ENCODE measurements at places on chromosomes 7 and 10.

- DNase-seq, result no peak
These were observed 267.0 kb downstream of the FRMD4A start for GRCh38 chr10:14063531-14064285.

DNA sequence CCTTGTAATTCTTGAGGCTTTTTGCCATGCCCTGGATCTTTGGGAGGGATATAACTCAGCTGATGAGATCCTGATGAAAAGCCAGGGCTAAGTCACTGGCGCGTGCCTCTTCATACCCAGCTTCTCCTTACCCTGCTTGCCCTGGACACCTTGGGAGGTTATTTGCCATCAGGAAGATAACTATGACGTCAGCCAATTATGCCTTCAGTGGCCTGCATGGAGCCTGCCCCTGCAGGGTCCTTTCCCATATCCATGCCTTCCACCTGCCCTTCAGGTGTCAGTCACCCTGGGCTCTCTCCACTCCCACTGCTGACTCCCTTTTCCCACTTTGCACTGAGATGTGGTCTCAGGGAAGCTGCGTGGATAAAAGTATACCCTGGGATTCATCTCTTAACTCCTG lies 520.1 kb downstream of the SORCS3 start:
- no peak for DNase-seq

DNA sequence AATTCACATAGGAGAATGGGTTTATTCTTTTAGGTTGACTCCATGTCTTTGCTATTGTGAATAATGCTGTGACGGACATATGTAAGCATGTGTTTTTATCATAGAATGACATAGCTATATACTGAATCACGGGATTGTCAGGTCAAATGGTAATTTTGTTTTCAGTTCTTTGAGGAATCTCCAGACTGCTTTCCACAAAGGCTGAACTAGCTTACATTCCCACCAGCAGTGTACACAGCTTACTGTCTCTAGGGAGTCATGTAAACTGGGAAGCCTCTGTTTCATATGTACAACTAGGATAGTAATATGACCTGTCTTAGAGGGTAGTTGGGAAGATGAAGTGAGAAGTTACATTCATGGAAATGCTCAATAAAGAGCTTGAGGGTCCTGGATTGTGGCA lies 6.8 kb upstream of the C10orf120 start:
- no peak for DNase-seq

DNA sequence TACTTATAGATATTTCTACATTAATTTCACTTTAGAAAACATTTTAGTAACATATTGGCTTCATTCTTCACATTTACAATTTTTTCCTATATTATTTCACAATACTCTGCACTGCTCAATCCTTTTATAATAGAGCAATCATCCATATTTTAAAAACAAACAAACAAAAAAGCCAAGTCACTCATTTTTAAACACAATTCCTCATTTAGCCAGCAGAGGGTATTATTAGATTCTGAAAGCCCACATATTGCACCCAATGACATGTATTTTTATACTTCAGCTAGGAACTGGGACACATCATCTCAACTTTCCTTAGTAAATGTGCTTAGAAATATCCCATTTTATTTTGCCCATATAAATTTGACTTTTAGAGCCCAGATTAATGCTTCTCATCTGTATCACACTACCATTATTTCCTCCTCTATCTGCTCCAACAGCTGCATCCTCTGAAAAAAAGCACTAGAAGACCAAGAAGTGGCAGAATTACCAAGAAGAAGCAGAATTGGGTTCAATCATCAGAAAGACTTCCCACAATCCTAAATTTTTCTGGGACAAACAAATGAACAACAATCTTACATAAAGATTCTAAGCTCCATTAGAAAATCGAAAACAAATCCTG lies 29.5 kb downstream of the CTNNA3 start:
- DNase-seq, result peak; percentile 46

GRCh38 chr10:1573334-1573969 lies 163.9 kb downstream of the ADARB2 start:
- DNase-seq, result no peak

DNA sequence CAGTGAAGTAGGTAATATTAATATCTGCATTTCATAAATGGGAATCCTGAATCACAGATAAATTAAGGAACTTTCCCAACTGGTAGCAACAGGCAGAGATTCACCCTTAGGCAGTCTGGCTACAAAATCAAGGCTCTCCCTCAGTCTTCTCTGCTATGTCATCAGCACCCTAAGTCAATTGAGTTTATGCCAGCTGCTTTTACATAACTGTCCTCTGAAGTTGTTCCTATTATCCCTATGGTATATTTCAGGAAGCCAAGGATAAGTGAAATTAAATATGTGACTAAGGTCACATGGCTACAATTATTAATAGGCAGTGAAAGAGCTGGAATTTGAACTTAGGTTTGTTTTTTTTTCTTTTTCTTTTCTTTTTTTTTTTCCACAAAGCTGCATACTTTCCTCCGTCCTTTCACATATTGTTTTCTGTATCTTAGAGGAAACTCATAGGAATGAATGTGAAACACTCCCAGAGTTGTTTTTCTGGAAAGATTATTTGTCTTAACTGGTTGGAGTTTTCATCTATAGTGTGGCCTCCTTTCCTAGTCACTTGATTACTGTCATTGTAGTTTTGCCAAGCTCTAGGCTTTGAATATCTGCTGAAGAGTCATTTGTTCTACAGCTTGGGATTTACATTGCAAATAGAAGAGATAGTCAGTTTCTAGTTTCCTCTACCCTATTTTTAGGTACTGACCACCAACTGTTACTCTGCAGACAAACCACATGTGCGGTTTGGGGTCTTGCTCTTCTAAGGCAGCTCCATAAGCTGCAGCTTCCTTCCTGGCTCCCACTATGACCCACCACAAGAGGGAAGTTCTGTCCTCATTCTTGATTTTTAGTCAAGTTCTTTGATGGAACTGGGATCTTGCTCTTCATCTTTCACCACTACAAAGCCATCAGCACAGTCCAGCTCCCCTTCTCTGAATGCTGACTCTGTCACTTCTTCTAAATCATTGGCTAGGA lies 338.0 kb upstream of the KIAA1217 start:
- peak; percentile 2 for DNase-seq

All from AML-193 (cell line).